ENCODE measurements at places on chromosomes 6 and 20. TPM values are rescaled to one million over a fixed set of nuclear protein-coding genes. Genes with fewer than 3 reads are reported as not detected.

ROMO1 gene
- 172 TPM for total RNA-seq

FGD2 gene
- total RNA-seq: 31.5 TPM

FAM162B gene
- not detected for total RNA-seq

KCNK16 gene
- total RNA-seq: not detected

SYCP2 gene
- 14.6 TPM for total RNA-seq

GNAS-AS1 gene
- total RNA-seq: not detected

OCSTAMP gene
- total RNA-seq: not detected

CD40 gene
- 18.7 TPM for total RNA-seq

NRSN1 gene
- total RNA-seq: not detected

HIVEP2 gene
- total RNA-seq: 11.6 TPM

NKX2-2 gene
- total RNA-seq: not detected

HDDC2 gene
- total RNA-seq: 44.1 TPM
